ENCODE measurements at places on chromosomes 1 and 21.

DNA sequence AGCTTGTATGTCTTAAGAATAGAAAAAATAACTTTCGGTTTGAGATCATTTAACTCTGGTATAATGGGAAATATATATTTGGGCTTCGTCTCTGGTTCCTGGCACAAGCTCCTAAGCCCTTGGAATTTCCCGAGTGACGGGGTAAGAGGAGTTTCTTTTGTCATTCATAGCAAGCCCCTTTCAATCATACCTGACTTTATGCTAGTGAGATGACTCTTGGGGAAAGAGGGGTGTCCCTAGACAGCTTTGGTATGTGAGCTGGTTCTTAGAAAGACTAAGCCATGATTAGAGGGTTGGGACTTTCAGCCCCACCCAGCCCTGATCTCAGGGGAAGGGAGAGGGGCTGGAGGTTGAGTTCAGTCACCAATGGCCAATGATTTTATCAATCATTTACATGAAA, 13.9 kb upstream of the MTARC1 start:
- DNase-seq: no peak

DNA sequence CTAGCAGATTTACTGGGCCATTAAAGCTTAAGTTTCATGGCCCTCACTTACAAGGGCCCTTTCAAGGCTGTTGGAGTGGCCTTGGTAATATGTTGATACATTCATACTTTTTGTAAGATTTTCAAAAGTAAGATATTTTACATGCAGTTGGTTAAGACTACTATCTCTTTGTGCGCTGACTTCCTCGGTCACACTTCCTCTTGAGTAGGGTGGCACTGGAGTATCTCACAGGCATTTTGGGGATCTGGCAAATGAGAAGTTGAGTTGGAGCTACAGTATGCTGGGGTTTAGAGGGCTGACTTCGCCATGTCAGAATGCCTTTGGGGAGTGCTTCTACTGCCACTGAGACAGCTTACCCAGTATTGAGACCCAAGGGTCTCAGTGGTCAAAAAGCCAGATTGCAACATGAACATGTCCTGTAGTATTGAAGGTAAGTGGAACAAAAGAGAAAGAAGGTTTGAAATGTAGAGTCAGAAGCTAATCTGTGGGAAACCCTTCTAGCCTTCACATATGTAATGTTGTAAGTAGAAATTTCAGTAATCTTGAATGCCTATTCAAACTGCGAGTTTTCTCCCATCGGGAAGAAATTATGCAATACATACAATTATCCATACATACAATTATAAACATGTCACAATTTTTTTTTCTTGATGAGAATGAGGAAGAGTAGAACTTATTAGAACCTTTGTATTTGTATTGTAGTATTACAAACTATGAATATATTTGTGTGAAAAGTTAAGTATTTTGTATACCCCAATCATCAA, 32.3 kb upstream of the RALGPS2 start:
- DNase-seq: no peak

GRCh38 chr1:111141245-111142220, 1.5 kb downstream of the CEPT1 start:
- no peak for DNase-seq

GRCh38 chr1:94321662-94322061, 84.3 kb upstream of the ARHGAP29 start:
- no peak for DNase-seq

GRCh38 chr1:109617291-109617801, 2.1 kb downstream of the GNAT2 start:
- no peak for DNase-seq

GRCh38 chr21:18840239-18840638, 436.7 kb upstream of the TMPRSS15 start:
- DNase-seq: no peak

GRCh38 chr1:226953175-226953800, 13.2 kb downstream of the COQ8A start:
- DNase-seq: no peak

DNA sequence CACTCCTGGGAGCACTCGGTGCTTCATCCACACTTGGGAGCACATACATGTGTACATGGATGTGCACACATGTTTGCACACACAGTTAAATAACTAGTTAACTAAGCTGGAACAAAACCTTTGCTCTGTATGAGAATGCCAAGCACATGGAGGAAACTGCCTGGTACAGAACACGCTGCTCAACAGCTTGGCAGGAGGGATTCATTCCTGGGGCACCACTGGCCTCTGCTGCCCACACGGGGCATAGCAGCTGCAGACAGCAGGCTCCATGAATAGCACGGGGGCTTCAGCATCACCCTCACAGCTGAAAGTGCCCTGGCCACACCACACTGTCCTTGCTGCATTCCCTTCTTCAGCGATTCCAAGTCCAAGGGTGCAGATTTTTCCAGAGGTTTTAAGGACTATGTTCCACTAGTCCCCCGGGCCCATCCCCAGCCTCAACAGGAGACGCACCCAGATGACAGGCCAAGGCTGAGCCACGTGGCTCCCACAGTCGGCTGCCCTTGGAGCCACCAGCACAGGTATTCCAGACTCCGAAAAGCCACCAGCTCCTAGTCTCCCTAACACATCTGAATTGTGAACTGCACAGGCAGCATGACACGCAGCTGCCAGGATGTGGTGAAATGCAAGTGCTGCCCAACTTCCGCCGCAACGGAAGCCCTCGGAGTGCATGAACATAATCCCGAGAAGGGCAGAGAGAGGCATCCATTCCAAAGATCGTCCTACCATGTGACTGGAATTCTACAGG, 16.9 kb downstream of the NPHP4 start:
- DNase-seq: no peak

All from stimulated activated CD8-positive, alpha-beta memory T cell treated with anti-CD3 and anti-CD28 coated beads, Interleukin-4, amount 100 ng/mL, for 1 hour (primary cell).